Stimulated activated CD4-positive, alpha-beta T cell treated with anti-CD3 and anti-CD28 coated beads, Interleukin-1b, Interleukin-23, amount 100 ng/mL, for 48 hours (primary cell): ENCODE measurements at places on chromosomes 7 and 10.
A peak's percentile ranks its signal among the peaks of the same experiment; 100 is the strongest.

GRCh38 chr10:95818668-95819067 is 62.7 kb downstream of the ENTPD1 start:
- no peak for DNase-seq

DNA sequence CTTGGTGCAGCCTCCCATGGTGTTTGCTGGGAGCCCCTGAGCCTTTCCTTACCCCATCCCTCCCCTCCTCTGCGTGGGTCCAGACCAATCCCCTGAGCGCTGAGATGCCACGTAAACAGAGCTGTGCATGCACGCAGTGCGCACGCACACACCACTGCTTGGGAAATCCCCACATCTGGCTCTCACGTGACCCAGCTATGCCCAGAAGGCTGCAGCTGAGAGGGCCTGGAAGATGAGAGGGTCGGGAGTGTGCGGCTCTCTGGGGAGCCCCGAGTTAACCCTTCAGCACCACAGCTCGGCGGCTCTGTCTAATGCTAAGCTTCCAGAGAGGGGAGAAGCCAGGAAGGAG is 177.2 kb downstream of the SH3PXD2A start:
- DNase-seq: peak; percentile 87

- no peak for DNase-seq
Observed at GRCh38 chr7:94394437-94395140, at the start of gene COL1A2. COL1A2 (plus strand) TSS chr7:94394895; CDS start chr7:94395032, 137 bp downstream.

- DNase-seq: no peak
Observed at GRCh38 chr10:36094096-36094495, 452.0 kb upstream of the FZD8 start.

DNA sequence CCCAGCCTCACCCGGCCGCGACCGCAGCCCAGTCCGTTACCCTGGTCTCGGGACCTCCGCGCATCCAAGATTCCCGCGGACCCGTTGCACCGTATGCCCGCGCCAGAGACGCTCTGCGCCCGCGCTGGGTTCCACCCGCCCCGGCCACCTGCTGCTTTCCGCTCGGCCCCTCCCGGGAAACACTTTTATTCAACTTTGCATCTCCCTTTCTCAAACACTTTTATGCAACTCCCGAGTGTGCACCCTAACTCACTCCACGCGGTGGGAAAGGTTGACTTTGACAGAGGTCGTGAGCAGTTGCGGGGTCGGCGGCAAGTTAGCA is at the start of gene ODAD2:
Gene ODAD2 (minus strand): TSS at position 126 of the 322 bp plus-strand sequence. CDS start 3,937 bp downstream, outside the sequence.
- no peak for DNase-seq

DNA sequence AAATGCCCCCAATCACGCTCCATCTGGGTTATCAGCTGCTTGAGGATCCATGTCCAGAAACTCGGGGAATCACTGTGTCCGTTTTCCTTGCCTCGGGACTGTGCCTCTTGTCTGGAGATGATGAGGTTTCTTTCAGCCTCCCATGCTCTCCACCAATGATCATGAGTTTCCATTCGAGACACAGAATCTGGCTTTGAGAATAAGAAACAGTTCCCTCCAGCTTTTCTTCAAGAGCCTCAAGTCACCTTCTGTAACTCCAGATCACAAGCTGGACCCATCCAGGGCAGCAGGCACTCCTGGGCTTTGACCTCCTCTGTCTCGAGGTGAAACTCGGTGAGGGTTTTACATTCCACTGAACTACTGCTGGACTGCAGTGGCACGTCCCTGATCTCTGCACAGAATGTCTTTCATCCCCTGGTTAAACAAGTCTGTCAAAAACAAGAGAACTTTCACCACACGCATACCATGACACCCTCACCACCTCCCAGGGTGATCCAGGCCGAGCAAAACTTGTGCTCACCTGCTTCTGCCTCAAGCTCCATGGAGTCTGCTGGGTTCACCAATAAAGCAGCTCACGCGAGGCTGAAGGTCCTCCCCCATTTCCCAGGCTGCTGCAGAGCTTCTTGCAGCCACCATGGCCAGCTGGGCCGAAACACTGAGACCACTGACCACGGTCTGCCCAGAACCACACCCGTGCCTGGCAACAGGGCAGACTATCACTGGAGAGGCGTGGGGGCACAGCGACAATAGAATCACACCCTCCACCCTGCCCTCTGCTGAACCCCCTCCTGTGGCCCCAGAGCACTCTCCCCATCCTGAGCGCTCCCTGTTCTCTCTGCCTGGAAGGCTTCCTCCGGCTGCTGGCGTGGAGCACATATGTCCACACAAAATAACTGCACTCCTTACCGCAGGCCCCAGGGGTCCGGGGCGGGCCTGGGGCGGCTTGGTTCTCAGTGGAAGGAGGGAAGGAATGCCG is 25.1 kb downstream of the MAT1A start:
- DNase-seq: no peak

GRCh38 chr7:105637755-105638154 is 56.5 kb upstream of the EFCAB10 start:
- no peak for DNase-seq

DNA sequence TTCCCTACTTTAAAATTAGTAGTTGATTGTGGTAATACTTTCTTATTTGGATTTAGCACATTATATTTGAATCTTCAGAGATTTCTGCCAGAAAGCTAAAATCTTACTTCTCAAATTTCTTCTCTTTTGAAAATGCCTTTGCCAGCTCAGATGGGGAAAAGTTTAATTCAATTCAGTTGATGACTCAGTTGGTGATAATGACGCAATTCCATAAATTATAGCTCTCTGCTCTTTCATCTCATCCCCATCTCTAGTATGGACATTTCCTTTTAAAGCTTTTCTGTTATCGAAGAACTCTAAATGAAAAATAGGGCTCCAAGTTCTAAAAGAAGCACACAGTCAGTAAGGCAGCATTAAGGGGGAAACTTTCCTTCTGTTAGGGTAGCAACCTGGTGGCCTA is 25.5 kb downstream of the RNLS start:
- no peak for DNase-seq

DNA sequence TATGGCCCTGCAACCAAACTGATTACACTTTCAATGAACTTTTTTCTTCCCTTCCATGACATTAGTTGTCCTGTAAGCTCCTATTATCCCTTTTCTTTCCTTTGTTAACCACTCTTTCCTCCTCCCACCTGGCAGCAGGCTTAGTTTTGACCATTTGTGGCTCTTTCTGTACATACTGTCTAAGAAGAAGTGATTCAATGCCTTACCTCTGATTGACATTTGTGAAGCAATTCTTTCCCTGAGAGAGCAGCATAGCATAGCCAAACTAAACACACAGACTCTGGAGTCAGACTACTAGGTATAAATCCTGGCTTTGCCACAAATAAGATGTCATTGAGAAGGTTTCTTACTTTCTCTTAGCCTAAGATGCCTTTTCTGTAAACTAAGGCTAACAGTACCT is 48.9 kb downstream of the AHR start:
- DNase-seq: no peak

- DNase-seq: peak; percentile 19
Observed at GRCh38 chr10:75233444-75234016, 2.2 kb downstream of the COMTD1 start.

GRCh38 chr7:16921644-16922257 is 40.0 kb upstream of the AGR3 start:
- DNase-seq: no peak

- DNase-seq: no peak
Observed at GRCh38 chr7:1192171-1192676, 32.2 kb upstream of the ZFAND2A start.

- no peak for DNase-seq
Observed at GRCh38 chr7:34389332-34390078, 268.5 kb upstream of the NPSR1 start.

GRCh38 chr10:47268696-47269095 is 31.3 kb upstream of the GDF10 start:
- no peak for DNase-seq

- DNase-seq: no peak
Observed at GRCh38 chr7:112238852-112239610, 32.5 kb downstream of the ZNF277 start.

DNA sequence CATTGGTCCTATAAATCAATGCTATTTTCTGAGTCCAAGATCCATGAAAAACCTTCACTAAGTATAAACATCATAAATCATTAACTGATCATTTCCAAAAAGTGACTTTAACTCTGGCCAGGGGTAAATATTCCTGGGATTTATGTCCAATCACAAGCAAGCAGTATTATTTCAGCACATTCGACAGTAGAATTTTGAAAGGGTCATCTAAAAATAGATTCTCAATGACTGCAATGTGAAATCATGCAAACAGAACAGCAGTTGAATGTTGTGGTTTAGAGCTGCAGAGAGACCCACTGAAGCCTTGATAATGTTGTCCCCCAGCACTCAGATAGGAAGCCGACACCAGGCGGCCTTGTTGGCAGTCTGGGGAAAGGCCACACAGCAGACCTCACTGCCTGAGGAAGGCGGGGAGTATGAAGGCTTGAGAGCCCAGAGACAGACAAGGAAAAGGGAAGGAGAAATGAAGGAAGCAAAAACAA is 38.1 kb downstream of the FAM107B start:
- DNase-seq: no peak

GRCh38 chr7:127912901-127913300 is 118.3 kb downstream of the LRRC4 start:
- no peak for DNase-seq

DNA sequence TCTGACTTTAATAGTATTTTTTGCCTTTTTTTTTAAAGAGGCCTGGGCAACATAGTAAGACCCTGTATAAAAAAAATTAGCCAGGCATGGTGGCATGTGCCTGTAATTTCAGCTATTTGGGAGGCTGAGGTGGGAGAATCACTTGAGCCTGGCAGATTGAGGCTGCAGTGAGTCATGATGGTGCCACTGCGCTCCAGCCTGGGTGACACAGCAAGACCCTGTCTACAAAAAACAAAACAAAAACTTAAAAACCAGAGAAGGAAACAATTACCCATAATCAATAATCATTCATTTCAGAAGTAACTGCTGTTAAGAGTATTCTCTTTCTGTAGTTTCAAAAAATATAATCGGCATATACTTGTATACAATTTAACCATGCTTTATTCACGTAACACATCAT is 28.0 kb downstream of the VPS26A start:
- DNase-seq: peak; percentile 37

DNA sequence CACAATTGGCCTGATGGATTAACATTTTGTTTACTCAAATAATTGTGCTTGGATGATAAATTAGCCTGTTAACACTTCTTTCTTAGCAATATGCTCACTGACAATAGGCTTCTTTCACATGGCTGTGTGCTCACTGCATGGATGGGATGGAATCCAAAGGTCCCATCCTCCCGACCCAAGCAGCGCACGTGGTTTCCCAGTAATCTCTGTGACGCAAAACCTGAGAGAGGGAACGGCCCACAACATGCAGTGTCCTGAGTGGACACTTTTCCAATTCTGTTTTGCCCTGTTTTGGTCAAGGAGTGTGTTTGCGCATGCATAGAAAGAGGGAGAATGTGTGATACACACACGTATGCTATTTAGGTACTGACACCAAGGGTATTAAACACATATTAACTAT is 42.1 kb upstream of the RASGEF1A start:
- DNase-seq: no peak

DNA sequence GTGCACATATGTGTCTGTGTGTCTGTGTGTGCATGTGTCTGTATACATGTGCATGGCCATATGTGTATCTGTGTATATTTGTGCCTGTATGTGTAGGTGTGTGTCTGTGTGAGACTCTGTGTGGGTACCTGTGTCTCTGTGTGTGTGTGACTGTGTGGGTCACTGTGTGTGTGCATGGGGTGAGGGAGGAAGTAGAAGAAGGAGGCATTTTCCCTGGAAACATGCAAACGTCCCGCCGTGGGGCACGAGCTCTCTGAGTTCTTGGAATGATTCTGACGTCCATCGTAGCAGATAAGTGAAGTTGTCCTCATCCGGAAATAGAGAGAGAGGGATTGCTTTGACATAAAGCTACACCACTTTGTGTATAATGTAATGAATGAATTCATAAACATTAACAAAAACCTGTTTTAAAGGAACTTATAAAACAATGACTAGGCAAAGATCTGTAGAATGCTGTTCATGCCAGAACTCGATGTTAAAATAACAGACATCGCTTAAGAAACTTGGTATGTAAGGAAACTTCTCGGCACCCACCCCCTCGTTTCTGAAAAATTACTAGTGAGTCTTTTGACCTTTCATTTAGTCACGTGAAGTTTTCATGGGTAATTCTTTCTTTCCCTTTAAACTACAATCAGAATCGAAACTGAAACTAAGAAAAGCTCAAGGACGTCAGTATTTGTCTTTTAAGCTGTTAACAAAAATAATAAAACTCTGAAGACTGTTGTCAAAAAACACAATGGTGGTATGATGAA is 43.6 kb upstream of the KLF6 start:
- DNase-seq: peak; percentile 59

DNA sequence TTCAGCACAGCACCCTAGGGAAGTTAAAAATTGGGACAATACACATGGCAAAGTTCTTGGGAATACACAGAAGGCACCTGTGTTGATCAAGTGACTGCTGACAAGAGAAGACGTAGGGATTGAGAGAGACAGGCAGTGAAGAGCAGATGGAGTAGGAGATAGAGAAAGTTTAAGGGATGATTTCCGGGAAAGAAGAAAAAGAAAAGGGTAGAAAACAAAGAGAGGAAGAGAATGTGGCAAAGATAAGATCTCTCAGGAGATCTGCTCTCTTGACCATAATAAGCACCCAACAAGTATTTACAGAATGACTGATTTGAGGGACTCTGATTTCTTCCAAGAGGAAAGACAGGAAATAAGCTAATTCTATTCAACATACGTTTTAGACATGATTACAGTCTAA is 15.1 kb upstream of the RALA start:
- no peak for DNase-seq

DNA sequence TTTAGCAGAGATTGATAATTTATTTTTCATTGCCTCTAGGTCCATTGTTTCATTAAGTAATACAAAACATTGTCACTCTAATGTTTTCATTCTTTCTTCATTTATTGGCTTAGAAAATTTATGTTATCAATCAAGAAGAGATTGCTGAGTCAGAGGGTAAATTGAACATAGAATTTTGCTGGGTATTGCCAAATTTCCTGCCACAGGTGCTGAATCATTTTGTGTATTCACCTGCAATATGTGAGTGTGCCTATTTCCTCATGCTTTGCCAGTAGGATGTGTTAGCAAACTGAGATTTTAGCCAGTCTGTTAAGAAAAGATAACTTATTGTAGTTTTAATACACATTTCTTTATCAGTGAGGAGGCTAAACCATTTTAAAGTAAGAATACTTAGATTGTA is 38.0 kb downstream of the MARCHF5 start:
- DNase-seq: no peak

DNA sequence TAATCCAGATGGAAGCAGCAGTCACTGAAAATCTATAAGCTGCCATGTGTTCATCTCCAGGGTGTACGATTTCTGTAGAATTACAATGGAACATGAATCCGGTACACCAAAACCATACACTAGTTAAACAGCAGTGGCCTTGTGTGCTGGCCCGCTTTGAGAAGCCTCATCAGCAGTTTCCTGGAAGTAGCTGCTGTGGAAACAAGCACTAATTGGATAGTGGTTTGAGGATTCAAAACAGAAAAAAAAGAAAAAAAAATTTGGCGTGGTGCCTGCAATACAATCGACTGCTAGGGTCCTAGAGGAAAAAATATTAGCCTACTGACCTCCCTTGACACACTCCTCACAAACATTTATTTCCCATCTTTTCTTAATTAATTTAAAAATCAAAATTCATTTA is 545.9 kb downstream of the SORCS1 start:
- no peak for DNase-seq

GRCh38 chr10:116608686-116609594 is 11.8 kb upstream of the PNLIPRP2 start:
- DNase-seq: no peak
